ENCODE measurements at places on chromosomes 3 and 15.

DNA sequence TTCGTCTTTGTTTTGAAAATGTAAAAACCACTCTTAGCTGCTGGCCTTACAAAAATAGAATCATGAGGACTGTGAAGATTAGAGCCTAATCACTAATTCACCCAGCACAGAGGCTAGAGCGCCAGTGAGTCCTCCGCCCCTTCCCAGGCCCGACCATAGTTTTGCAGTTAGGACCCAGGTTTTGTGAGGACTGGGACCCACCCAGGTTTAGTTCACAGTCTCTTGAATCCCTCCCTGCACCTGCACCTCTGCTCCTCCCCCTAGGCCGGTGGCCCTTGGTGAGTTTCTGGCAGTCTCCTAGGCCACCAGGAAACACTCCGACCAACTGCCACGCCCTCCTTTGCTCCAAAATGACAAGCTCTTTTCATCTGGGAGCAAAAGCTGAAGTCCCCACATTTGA lies 136.0 kb upstream of the CCDC54 start:
- DNase-seq: no peak

- no peak for DNase-seq
Observed at GRCh38 chr15:35491999-35492398, 54.0 kb downstream of the DPH6 start.

DNA sequence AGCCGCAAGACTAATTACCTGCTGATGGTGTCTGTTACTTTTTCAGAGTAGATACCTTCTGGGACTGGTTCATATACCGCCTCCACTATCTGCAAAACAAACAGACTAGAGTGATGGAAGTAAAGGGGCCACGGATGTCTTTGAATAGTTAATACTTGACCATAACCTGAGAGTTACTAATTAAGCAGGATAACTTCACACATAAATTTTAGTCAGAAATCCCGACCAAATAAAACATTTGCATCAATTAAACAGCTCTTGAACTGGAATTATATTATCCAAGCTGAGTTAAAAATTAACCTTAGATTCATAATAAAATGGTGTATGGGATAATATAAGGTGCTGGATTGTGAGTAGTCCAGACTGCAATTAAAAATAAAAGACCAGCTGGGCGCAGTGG lies 167.7 kb downstream of the NEK10 start:
- no peak for DNase-seq

- DNase-seq: no peak
Observed at GRCh38 chr3:111311709-111312235, 230.2 kb upstream of the CD96 start.

- no peak for DNase-seq
Observed at GRCh38 chr3:64900156-64900555, 212.4 kb upstream of the ADAMTS9 start.

DNA sequence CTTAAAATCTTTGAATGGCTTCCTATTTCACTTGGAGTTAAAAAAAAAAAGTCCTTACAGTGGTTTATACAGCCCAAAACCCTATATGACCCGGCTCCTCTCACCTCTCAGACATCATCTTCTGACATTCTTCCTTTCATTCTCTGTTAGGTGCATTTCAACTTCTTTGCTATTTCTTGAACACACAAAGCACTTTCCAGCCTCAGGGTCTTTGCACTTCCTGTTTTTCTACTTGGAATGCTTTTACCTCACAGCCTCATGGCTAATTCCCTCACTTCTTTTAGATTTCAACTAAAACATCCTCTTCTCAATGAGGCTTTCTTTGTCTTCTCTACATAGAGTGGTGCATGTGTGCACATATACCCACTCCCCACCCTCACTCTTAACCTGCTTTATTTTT lies 91.0 kb upstream of the MB21D2 start:
- no peak for DNase-seq

- no peak for DNase-seq
Observed at GRCh38 chr3:88810455-88810854, 297.0 kb upstream of the EPHA3 start.

GRCh38 chr15:67824976-67825880 lies at the start of gene SKOR1:
SKOR1 (plus strand) TSS chr15:67825509; CDS start chr15:67825603, 94 bp downstream.
- DNase-seq: no peak

- no peak for DNase-seq
Observed at GRCh38 chr15:99916668-99917223, 183.5 kb upstream of the LYSMD4 start.

- DNase-seq: no peak
Observed at GRCh38 chr3:184354121-184354728, 7.2 kb downstream of the CLCN2 start.

DNA sequence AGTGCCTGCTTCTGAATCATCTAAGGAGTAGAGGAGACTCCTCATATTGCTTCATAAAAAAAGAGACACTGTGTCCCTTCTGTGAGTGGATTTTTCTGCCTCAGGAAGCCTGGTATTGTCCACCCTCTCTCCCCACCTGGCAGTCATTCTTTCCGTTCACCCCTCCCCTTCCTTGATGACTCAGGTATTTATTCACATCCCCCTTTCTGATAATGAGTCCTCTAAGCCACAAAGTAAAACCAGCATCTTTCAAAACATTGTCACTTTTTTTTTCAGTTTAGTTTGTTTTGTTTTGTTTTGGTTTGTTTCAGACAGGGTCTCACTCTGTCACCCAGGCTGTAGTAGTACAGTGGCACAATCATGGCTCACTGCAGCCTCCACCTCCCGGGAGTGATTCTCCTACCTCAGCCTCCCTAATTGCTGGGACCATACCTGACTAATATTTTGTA lies 65.2 kb upstream of the UBE2E1 start:
- no peak for DNase-seq

- DNase-seq: no peak
Observed at GRCh38 chr15:92848464-92848851, 51.7 kb upstream of the CHD2 start.

DNA sequence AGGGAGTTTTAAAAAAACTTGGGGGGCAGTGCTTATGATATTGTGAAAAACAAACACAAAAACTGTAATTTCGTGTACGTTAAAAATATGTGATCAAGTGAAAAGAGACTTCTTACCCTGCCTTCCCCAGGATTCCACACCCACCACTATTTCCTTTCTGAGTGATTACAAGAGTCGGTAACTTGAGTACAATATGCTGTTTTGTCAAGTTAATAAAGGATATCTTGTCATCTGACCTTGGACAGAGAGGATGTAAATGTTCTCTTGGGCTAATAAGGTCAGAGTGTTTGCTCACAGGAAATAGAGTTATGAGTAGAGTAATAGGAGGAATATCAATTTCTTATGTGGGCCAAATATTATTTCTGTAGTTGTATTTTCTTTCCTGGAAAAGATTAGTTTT lies 68.1 kb downstream of the NOX5 start:
- DNase-seq: no peak

GRCh38 chr15:83289160-83289559 lies 4.7 kb upstream of the BNC1 start:
- DNase-seq: no peak

DNA sequence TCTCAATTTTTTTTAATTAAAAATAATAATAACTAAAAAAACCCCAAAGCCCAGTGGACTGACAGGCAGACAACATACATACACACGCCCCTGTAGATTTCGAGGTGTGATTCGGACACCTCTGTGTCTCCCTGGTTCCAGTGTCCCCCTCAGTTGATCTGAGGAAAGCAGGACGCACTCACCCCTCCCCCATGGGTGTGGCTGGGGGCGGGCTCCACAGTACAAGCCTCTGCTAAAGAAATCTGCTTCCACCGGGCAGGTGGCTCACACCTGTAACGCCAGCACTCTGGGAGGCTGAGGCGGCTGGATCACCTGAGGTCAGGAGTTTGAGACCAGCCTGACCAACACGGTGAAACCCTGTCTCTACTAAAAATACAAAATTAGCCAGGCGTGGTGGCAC lies 33.8 kb upstream of the BLM start:
- no peak for DNase-seq

DNA sequence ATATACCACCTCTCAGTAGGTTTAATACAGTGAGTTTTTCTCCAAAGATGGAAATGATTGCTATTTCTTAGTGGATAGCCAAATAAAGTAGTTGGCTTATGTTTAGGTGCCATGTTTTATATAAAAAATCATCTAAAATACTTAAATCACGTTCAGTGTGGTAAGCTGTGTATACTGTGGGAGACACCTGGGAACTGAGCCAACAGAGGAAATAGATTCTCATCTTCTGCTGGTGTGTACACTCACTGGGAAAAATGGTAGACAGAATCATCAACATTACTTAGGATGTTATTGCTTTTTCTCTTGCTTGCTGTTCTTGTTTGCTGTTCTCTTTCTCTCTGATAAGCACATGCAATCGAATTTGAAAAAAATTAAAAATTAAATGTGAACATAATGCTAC lies 112.6 kb upstream of the MB21D2 start:
- no peak for DNase-seq

DNA sequence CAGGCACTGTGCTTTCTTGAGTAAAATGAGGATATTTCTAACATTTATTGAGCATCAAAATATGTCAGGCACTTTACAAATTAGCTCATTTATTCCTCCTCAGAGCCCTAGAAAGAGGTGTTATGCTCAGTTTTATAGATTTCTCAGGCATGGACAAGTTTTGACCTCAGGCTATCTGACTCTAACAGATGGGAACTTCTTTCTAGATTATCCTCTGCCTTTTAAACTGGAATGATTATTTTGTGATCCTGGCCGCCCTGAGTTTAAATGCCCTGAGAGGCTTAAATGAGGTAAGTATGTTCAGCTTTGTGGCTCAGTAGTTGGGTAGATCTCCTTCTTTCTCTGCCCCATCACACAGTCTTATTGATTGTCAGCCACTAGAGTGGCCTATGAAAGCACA lies 32.3 kb upstream of the ATP1B3 start:
- no peak for DNase-seq

- no peak for DNase-seq
Observed at GRCh38 chr15:60054472-60054871, 50.4 kb downstream of the FOXB1 start.

DNA sequence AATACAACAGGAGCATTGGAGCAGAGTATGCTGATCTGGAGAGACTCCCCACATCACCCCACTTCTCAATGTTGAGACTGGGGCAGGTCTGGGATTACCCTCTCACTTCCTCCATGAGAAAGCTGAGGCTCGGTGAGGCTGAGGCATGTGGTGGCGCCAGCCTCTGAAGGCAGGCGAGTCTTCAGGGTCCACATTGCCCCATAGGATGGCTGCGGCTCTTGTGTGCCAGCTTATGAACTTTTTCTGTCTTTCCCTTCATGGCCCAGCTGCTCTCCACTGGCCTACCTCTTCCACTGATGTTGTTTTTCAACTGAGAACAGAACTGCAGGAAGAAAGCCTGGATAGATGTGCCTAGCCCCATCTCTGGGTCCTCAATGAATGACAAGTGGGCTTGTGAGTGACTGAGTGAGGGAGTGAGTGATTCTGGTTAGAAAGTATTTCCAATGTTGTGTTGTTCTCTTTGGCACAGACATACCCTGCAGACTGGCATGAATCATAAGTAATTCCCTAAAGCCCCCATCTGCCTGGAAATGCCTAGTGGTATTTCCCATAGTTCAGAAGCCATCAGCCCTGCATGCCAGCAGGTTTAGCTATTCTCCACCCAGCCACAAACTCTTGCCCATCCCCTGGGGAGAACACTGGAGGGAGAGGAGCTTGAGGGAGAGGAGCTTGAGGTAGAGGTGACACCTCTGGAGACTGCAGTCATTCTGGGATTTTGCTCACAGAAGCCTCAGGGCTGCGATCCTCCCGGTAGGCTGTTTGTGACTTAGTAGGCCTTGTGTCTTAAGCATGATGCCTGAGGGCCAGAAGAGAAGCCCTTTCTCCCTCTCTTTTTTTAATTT lies 56.9 kb downstream of the AMOTL2 start:
- no peak for DNase-seq

DNA sequence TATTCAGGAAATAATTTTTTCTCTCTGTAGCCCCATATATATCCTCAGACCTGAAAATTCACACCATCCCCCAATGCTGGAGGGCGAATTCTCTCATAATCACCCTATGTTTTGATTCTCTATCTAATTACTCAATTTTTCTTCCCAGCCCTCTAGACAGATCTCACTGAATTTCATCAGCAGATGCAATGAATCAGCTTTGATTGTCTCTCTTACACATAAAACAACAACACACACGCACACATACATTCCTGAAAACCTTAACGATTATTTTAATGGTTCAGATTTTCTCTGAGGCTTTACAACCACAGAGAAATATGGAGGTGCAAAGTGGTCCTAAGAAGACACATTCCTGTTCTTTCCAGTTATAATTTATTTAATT lies 11.1 kb downstream of the RBMS3 start:
- DNase-seq: no peak

- no peak for DNase-seq
Observed at GRCh38 chr3:9732740-9733115, 1.2 kb downstream of the BRPF1 start.
